ENCODE measurements at places on chromosomes 13 and 19.

DNA sequence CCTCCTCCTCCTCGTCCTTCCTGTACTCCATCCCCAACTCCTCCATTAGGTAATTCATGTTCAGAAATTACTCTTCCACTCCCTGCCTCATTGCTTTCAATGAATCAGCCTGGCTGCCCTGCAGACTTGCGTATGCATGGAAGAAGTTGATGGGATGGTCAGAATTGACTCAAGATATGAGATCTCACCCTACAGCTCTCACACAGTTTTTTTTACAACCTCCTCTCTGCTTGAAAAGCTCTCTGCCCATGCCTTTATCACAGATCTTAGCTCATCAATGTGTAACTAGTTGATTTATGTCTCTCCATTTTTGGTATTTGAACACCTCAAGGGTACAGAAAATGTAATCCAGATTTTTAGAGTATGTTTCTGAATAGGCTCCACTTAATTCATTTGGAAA lies 506.9 kb downstream of the TBC1D4 start:
- DNase-seq: no peak

GRCh38 chr13:114025714-114026431 lies 52.0 kb upstream of the C13orf46 start:
- DNase-seq: no peak

DNA sequence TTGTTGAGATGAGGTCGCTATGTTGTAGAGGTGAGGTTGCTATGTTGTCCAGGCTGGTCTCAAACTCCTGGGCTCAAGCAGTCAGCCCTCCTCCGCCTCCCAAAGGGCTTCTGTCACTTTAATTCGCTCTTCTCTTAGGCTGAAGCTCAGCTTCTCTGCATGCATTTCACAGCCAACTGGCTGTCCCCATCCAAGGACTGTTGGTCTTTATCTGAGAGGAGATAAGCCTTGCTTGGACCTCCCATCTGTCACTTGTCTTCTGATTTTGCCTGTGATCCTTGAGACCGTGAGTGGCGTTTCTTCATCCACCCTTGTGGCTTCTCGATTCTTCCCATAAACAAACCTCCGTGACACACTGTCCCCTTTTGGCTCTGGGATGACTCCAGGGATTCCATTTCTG lies 24.4 kb downstream of the CERS1 start:
- DNase-seq: no peak

- no peak for DNase-seq
Observed at GRCh38 chr19:24029941-24030636, 56.9 kb upstream of the ZNF254 start.
